A172 (cell line): ENCODE measurements at places on chromosomes 6 and 20. TPM values are rescaled to one million over a fixed set of nuclear protein-coding genes. Genes with fewer than 3 reads are reported as not detected.

GRCh38 chr6:47114460-47114859 lies 72.3 kb upstream of the ADGRF1 start:
- no peak for DNase-seq

GRCh38 chr6:66103954-66104353 lies 396.9 kb upstream of the EYS start:
- peak; percentile 19 for DNase-seq

- DNase-seq = no peak
These were observed 12.4 kb downstream of the DAAM2 start for GRCh38 chr6:39804466-39805065.

GRCh38 chr6:144449218-144449617 lies 164.1 kb downstream of the UTRN start:
- DNase-seq = no peak

DNA sequence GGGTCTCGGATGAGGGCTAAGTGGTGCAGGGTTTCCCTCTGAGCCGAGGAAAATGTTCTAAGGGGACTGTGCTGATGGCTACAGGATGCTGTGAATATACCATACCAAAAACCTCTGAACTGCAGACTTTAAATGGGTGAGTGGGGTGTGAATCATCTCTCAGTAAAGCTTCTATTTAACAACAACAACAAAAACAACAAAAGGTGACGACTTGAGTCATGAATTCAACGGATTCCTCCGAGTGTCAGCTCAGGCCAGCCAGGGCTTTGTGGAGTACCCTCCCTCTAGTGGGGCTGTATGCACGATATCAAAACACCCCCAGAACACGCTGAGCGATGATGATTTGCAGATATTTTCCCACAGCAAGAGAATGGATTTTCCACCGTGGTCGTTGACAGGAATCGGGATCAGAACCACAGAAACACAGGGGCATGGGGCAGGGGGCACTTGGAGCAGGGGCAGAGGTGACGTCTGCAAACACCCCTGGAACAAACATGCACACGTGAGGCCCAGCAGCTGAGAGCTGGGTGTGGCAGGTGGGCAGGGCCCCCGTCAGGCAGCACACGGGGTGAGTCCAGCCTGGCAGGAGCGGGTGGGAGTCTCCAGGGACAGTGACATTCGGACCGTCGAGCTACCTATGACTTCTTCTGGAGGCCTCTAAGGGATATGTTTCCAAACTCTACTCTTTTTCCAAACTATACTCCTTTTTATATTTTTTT lies 38.6 kb downstream of the SLC2A4RG start:
- peak; percentile 74 for DNase-seq

GRCh38 chr6:166589337-166589731 lies 2.9 kb upstream of the RAMACL start:
- DNase-seq = no peak

DNA sequence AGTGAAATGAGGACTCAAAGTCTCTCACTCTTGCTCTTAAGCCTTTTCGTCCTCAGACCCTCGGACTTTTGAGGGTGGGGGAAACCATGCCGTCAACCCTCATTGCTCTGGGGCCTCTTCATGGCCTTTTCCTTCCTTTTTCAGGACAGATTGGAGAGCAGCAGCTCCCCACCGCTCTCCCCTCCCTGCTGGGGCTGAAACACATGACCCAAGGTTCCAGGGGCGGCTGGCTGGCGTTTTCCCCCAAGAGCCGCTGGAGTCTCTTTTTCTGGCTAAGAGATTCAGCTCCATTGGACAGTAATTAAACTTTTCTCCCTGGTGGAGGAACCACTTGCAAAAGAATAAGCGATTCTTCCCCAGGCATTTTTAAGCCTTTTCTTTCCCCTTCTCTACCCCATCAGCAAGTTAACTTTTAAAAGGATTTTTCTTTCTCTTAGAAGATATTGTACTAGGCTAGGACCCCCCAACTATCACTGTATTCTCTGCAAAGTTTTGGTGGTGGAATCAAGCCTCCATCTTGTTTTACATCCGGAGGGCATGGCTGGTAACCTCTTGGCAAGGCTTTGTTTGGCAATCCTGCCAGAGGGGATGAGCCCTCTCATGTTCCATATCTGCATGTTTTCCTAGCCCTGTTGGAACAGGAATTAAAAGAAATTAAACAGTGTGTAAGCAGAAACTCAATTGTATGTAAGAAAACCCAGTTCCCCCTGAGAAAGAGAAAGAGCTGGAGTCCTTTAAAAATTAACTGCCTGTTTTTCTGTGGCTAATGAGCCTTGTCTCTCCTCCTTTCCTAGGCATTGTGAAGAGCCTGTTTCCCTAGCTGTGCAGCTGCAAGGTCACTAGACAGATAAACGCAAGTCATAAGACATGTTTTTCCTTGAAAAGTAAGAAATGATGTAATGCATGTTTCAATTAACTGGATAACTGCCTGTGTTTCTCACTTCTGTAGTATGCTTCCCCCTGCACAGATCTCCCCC lies 100.8 kb upstream of the GPR6 start:
- no peak for DNase-seq

- peak; percentile 14 for DNase-seq
These were observed 709 bp downstream of the SCAND1 start for GRCh38 chr20:35953387-35954199.

- DNase-seq = no peak
These were observed 3.3 kb downstream of the ENTPD6 start for GRCh38 chr20:25198663-25199383.

DNA sequence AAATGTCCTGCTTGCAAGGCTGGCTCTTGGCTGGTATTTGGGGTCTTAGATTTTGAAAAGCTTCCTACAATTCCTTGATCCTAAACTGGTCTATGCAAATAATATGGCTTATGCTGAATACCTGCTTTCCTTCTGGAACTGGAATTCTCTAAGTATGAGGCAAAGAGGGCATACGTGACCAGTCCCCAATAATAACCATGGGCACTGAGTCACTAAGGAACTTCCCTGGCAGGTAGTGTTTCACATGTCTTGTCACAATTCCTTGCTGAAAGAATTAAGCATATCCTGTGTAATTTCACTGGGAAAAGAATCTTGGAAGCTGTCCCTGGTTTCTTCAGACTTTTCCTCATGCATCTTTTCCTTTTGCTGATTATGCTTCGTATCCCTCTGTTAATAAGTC lies 106.5 kb downstream of the MMS22L start:
- no peak for DNase-seq

DNA sequence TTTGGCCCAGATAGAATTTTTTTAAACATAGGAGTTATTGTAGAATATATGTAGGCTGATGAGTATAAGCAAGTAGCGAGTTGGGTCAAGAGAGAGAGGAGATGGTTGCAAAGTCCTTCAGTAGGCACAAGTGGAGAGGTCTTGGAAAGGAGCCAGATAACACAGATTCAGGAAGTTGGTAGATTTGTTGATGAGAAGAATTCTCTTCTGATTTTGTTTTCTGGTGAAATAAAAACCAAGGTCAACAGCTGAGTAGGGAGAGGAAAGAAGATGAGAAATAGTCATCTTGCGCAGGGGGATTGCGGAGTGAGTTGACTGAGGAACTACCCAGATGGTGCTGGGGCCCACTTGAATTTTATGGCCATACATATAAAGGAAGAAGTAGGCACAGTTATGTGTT lies 17.4 kb upstream of the CD83 start:
- no peak for DNase-seq

GRCh38 chr6:118735320-118735719 lies 83.9 kb upstream of the CEP85L start:
- no peak for DNase-seq

DNA sequence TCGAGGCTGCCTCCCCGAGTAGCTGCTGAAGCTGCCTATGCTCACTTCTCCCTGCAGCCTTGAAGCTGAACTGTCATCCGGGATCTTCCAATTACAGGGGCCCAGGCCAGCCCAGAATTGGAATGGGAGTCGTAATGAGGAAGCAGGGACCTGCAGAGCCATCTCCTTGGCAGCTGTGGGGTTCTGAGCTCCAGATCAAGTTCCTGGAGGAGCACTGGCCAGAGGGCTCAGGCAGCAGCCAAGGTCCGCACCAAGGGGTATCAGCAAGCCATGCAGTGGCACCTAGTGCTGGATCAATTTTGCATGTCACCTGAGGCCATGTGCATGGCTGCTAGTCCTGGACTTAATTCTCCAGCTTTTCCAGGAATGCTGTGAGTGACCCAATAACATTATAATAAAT lies 163.2 kb upstream of the TSHZ2 start:
- no peak for DNase-seq

TMEM200A gene
- 21.9 and 23.4 TPM in 2 replicates for total RNA-seq

POU5F1 gene
- not detected in 2 replicates for total RNA-seq

ESR1 gene
- total RNA-seq = 0.02 TPM in 1 of 2 replicates, not detected in the other

C6orf52 gene
- total RNA-seq = 15.2 and 16.5 TPM in 2 replicates

PI16 gene
- total RNA-seq = 0.74 TPM in 1 of 2 replicates, not detected in the other
